ENCODE measurements at places on chromosomes 3 and 15.
A peak's percentile ranks its signal among the peaks of the same experiment; 100 is the strongest.

- H3K27me3 ChIP-seq: peaks cover 11% of the 10 kb centered on the region
- no peaks in the 10 kb centered on the region for H3K36me3 ChIP-seq
- H3K4me1 ChIP-seq: peaks cover 12% of the 10 kb centered on the region
- H3K27ac ChIP-seq: no peak overlapping the region
- H3K4me3 ChIP-seq: no peak overlapping the region
- no peak for DNase-seq
These were observed 9.4 kb downstream of the BOC start for GRCh38 chr3:113220721-113221120.

DNA sequence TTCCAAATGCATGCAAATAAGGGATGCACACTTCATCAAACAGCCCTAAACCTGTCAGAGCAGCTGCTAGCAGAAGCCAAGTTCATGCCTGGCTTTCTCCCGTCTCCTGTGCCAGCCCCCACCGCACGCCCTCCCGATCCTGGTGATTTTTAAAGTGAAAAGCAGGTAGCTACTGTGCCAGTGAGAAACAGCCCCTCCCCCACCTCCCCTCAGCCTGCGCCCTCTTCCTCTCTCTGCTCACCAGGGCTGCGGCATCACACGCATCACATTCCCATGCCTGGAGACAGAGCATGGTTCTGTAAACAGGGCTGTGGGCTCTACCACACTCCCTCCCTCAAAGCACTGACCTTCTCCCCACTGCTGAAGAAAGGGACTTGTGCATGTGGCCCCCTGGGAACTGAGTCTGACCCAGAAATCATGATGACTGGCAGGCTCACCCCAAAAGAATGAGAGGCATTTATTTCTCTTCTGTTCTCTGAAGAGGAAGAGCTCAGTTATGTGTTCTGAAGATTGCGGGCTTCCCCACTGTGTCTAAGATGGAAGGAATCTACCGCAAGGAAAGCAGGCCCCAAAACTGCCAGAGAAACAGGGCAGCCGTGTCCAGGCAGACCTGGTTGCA lies 14.5 kb upstream of the SLC6A1 start:
- no peak for DNase-seq
- no peaks in the 10 kb centered on the region for H3K36me3 ChIP-seq
- no peak overlapping the region for H3K27ac ChIP-seq

DNA sequence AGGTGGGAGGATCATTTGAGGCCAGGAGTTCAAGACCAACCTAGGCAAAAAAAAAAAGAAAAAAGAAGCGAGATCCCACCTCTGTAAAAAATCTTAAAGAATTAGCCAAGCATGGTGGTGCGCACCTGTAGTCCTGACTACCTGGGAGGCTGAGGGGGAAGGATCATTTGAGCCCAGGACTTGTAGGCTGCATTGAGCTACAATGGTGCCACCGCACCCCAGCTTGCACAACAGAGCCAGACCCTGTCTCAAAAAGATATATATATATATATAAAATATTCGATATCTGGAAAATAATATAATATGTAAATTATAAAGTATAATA lies 1.1 kb upstream of the IMP3 start:
- peak overlapping the region; percentile 91 for H3K4me3 ChIP-seq
- H3K27me3 ChIP-seq: no peaks in the 10 kb centered on the region
- peaks cover 37% of the 10 kb centered on the region for H3K4me1 ChIP-seq
- peak overlapping the region; percentile 92 for H3K27ac ChIP-seq
- no peak for DNase-seq
- peaks cover 23% of the 10 kb centered on the region for H3K36me3 ChIP-seq

GRCh38 chr3:193095366-193095765 lies 145.7 kb upstream of the PLAAT1 start:
- H3K36me3 ChIP-seq: no peaks in the 10 kb centered on the region
- no peaks in the 10 kb centered on the region for H3K27me3 ChIP-seq
- no peak overlapping the region for H3K4me3 ChIP-seq
- DNase-seq: no peak

- H3K4me3 ChIP-seq: no peak overlapping the region
- DNase-seq: no peak
- H3K27me3 ChIP-seq: no peaks in the 10 kb centered on the region
- H3K27ac ChIP-seq: no peak overlapping the region
- H3K4me1 ChIP-seq: no peaks in the 10 kb centered on the region
These were observed 2.0 kb upstream of the CLDN16 start for GRCh38 chr3:190385731-190386688.

- H3K36me3 ChIP-seq: peaks cover 89% of the 10 kb centered on the region
- peak overlapping the region; percentile 61 for H3K27ac ChIP-seq
- no peak for DNase-seq
- H3K4me3 ChIP-seq: no peak overlapping the region
These were observed 78.1 kb downstream of the AAGAB start for GRCh38 chr15:67176195-67176971.

GRCh38 chr15:32867313-32867626 lies 149.5 kb downstream of the GREM1 start:
- H3K27me3 ChIP-seq: no peaks in the 10 kb centered on the region
- H3K4me1 ChIP-seq: peaks cover 25% of the 10 kb centered on the region
- H3K27ac ChIP-seq: no peak overlapping the region

DNA sequence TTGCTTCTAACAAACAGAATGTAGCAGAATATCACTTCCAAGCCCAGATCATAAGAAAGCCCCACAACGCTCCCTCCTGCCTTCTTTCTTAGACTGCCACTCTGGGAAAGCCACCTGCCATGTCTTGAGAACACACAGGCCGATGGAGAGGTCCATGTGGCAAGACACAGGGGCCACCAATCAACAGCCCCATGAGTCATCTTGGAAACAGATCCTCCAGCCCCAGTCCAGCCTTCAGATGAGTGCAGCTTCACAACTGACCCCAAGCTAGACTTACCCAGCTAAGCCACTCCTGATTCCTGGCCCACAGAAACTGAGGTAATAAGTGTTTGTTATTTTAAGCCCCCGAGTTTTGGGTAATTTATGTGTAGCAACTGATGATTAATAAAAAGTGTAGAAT lies 39.7 kb downstream of the PTH1R start:
- H3K27ac ChIP-seq: no peak overlapping the region
- no peaks in the 10 kb centered on the region for H3K27me3 ChIP-seq
- DNase-seq: no peak
- peaks cover 65% of the 10 kb centered on the region for H3K36me3 ChIP-seq
- no peak overlapping the region for H3K4me3 ChIP-seq
- no peaks in the 10 kb centered on the region for H3K4me1 ChIP-seq

GRCh38 chr15:69857686-69858391 lies 239.9 kb downstream of the TLE3 start:
- peaks cover 15% of the 10 kb centered on the region for H3K27me3 ChIP-seq
- no peak for DNase-seq
- no peak overlapping the region for H3K4me3 ChIP-seq
- no peaks in the 10 kb centered on the region for H3K36me3 ChIP-seq
- H3K27ac ChIP-seq: no peak overlapping the region

DNA sequence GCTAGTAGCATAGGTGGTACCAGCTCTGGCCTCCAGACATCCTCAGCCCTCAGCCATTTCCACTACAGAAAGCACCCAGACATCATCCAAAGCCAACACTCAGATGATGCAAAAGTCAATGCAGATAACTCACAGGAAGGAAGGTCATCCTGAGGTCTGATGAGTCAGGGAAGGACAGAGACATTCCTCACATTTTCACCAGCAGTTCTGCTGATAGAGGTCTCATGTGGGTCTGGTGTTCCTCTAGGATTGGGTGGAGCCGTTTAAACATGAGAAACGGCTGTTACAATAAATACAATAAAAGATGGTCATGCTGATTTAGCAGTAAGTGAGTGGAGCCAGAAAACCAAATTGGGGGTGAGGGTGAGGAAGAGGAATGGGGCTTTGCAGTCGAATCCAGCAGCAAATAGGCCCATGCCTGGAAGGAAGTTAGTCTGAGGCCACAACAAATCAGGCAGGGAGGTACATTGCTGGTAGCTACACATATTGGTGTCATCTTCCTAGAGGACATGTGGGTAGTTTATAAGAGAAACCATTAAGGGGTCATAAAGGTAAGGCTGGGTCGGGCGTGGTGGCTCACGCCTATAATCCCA lies 33.3 kb upstream of the FLNB start:
- no peak overlapping the region for H3K4me3 ChIP-seq
- no peaks in the 10 kb centered on the region for H3K36me3 ChIP-seq
- H3K27me3 ChIP-seq: no peaks in the 10 kb centered on the region
- no peak for DNase-seq
- no peaks in the 10 kb centered on the region for H3K4me1 ChIP-seq
- no peak overlapping the region for H3K27ac ChIP-seq

GRCh38 chr3:112735926-112736325 lies 95.0 kb upstream of the CCDC80 start:
- H3K4me3 ChIP-seq: no peak overlapping the region
- H3K27ac ChIP-seq: no peak overlapping the region
- peaks cover 33% of the 10 kb centered on the region for H3K4me1 ChIP-seq
- H3K27me3 ChIP-seq: no peaks in the 10 kb centered on the region
- DNase-seq: no peak

GRCh38 chr15:98547741-98548138 lies 100.6 kb upstream of the IGF1R start:
- H3K36me3 ChIP-seq: no peaks in the 10 kb centered on the region
- H3K4me3 ChIP-seq: peak overlapping the region; percentile 80
- peaks cover 34% of the 10 kb centered on the region for H3K27me3 ChIP-seq
- no peak for DNase-seq
- H3K4me1 ChIP-seq: peaks cover 22% of the 10 kb centered on the region
- H3K27ac ChIP-seq: peak overlapping the region; percentile 2

GRCh38 chr3:71725271-71725991 lies at the start of gene EIF4E3:
TSS of gene EIF4E3 (minus strand) at chr3:71725402. CDS start at chr3:71725367, 35 bp downstream.
- peaks cover 37% of the 10 kb centered on the region for H3K4me1 ChIP-seq
- H3K4me3 ChIP-seq: peak within 1 kb of the TSS; percentile 86
- H3K36me3 ChIP-seq: no peaks in the 10 kb centered on the region
- H3K27ac ChIP-seq: peak within 1 kb of the TSS; percentile 41
- DNase-seq: peak; percentile 53

DNA sequence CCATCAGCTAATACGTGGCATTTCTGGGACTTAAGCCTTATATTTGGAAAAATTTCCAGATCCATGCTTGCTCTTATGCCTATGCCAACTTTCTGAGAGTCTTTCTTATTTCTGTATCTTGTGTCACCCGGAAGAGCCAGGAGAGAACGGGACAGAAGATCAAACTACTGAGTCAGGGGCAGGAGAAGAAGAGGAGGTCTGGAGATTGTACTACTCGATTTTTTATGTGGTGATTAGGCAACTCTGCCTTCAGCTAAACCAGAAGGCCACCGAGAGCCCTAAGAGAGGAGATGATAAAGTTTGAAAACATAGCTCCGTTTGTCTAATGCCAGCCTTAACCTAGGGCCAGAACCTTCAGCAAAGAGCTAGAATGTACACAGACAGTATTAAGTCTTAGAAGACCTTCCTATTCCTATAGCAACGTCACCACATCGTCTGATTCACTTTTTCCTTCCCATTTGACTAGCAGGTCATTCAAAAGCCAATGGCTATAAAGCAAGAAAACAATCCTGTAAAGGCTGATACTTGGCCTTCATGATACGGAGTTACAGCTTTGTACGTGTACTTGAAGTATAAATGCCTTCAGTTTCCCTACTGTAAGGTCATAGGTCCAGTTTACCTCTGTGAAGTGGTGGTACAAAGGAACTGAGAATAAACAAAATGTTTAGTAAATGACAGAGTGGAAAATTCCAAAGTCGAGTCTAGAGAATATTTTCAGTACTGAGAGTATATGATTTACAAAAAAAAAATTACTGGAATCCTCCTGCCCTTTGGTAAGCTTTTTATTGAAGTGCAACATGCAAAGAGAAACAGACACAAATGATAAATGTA lies 96.1 kb upstream of the ICE2 start:
- no peaks in the 10 kb centered on the region for H3K27me3 ChIP-seq
- H3K36me3 ChIP-seq: no peaks in the 10 kb centered on the region
- peaks cover 37% of the 10 kb centered on the region for H3K4me1 ChIP-seq
- DNase-seq: no peak
- H3K27ac ChIP-seq: no peak overlapping the region

GRCh38 chr3:48258530-48258929 lies 17.6 kb downstream of the ZNF589 start:
- H3K27me3 ChIP-seq: no peaks in the 10 kb centered on the region
- H3K27ac ChIP-seq: no peak overlapping the region
- H3K4me3 ChIP-seq: no peak overlapping the region
- no peak for DNase-seq
- H3K36me3 ChIP-seq: peaks cover 63% of the 10 kb centered on the region

- no peak overlapping the region for H3K27ac ChIP-seq
- peaks cover 6% of the 10 kb centered on the region for H3K27me3 ChIP-seq
- H3K4me1 ChIP-seq: no peaks in the 10 kb centered on the region
- H3K4me3 ChIP-seq: no peak overlapping the region
- no peaks in the 10 kb centered on the region for H3K36me3 ChIP-seq
These were observed 34.9 kb downstream of the DCLK3 start for GRCh38 chr3:36729204-36730056.

- H3K27ac ChIP-seq: no peak overlapping the region
- no peak for DNase-seq
- no peak overlapping the region for H3K4me3 ChIP-seq
- H3K36me3 ChIP-seq: no peaks in the 10 kb centered on the region
- H3K27me3 ChIP-seq: no peaks in the 10 kb centered on the region
- peaks cover 5% of the 10 kb centered on the region for H3K4me1 ChIP-seq
These were observed 172.3 kb upstream of the MBNL1 start for GRCh38 chr3:152096280-152096906.

DNA sequence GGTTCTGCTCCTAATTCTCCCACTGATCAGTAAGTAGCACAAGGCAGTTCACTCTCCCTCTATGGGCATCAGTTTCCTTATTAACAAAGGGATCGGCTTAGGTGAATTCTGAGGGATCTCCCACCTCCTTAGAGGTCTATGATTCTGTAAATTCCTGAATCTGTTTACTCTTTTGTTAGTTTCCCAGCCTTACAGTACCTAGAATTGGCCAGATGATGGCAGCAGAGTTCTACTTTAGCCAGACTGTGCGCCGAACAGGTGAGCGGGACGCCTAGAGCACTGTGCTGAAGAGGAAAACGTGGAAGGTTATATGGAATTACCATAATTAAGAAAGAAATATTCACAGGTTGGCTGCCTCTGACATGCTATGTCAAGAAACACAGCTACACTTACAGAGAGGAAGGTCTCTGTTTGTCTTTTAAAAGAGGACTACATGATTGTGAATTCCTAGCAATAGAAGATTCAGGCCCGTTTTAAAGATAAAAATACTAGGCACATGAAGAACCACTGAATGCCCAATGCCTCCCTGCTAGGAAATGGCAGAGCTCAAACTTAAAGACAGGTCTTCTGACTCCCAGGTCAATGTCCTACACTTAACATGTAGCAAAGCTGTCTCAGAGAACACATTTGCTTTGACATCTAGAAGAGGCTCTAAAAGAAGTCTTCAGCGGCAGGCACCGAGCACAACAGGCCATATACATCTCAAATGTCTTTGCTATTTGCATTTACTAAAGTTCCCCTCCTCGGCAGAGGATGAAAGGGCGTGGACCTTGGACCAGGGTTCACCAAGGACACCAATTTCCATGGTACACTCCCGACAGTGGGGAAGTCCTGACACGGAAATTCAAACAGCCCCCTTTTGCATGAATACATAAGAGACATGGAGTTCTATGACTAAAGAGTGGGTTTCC lies 259.9 kb downstream of the FGF12 start:
- H3K27ac ChIP-seq: no peak overlapping the region
- no peaks in the 10 kb centered on the region for H3K36me3 ChIP-seq
- no peak overlapping the region for H3K4me3 ChIP-seq
- H3K4me1 ChIP-seq: no peaks in the 10 kb centered on the region

GRCh38 chr15:77018796-77019505 lies 24.0 kb downstream of the PSTPIP1 start:
- no peak overlapping the region for H3K4me3 ChIP-seq
- H3K4me1 ChIP-seq: peaks cover 50% of the 10 kb centered on the region
- no peak for DNase-seq

GRCh38 chr3:120449701-120450599 lies 842 bp downstream of the FSTL1 start:
- H3K27ac ChIP-seq: no peak overlapping the region
- peaks cover 33% of the 10 kb centered on the region for H3K27me3 ChIP-seq
- no peaks in the 10 kb centered on the region for H3K36me3 ChIP-seq
- H3K4me3 ChIP-seq: peak overlapping the region; percentile 79
- peak; percentile 16 for DNase-seq

All from activated B cell treated with CpG ODN at 0.5 μM for 24 hours (primary cell).